ENCODE measurements at places on chromosomes 7 and 10.

GRCh38 chr10:17626656-17627055, 9.5 kb upstream of the HACD1 start:
- DNase-seq: no peak

DNA sequence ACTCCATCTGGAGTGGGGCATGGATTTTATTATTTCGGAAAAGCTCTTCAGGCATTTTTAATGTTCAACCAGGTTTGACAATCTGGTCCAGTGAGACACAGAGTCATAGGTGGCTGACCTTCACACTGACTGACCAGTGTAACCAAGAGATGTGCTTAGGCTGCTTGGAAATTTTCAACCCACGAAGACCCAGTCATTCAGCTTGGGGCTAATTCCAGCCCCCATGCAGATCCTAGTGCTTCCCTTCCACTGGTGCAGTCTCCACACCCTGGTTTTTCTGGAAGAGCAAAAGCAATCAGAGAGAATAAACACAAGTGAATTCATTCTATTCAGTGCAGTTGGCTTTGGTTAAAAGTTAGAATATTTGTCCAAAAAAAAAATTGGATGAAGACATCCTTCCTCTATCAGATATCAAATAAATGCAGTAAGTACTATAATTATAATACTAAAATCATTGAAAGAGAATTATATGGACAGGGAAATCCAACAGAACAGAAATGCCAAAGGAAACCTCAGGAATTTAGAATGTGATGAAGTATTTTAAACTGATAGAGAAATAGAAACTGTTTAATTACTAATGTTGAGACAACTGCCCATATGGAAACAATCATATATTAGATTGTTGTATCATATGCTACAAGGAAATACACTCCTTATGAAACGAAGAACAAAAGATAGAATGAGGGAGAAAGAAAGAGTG, 178.0 kb downstream of the NPSR1 start:
- DNase-seq: no peak

GRCh38 chr10:11810313-11810766, 12.8 kb upstream of the PROSER2 start:
- DNase-seq: no peak

- no peak for DNase-seq
Observed at GRCh38 chr7:123039269-123039668, 43.8 kb upstream of the TAS2R16 start.

DNA sequence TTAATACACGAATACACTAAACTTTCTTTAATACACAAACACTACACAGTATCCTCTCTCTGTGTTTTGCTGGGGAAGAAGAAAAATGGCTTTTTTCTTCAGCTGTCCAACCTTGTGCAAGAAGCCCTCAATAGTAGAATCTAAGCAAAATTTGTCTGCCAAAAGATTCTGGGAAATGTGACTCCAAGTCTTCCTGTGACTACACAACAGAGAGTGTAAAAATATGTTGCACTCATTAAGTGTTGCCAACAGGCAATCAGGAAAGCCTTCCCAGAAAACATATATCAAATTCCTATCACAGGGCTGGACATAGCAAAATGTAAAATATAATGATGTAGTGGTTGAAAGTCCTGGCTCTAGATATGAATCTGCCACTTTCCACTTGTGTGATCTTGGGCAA, 825.1 kb upstream of the ZWINT start:
- no peak for DNase-seq

DNA sequence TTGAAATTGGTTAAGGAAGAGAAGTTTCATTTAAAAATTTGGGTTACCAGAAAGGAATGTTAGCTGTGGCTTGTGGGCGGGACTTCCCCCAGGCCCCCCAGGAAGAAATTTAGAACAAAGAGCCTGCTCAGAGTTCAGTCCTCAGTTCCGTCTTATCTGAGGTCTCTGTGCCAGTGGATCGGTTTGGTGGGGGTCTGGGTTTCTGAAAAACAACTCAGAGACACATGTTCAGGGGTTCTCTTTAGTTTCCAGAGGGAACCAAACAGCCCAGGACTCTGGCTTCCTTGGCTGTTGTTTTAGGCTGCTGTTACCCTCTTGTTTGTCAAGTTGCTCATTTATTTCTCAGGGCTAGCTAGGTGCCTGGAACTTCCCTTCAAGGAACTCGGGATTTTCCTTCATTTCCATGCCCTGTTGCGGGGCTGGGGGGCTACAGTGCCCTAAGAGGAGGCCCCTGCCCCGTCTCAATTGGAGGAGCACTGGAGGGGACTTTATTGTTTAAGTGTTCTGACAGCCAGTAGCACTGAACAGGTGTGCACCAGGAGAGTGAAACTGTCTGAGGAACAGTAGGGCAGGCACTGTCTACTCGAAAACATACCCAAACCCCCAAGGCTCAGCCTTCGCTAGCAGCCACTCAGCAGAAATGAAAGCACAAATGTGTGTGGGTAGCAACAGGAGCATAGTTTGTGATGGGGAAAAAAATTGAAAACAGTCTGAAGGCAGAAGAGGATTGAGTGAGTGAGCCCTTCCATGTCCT, 59.9 kb downstream of the ALOX5 start:
- DNase-seq: no peak

DNA sequence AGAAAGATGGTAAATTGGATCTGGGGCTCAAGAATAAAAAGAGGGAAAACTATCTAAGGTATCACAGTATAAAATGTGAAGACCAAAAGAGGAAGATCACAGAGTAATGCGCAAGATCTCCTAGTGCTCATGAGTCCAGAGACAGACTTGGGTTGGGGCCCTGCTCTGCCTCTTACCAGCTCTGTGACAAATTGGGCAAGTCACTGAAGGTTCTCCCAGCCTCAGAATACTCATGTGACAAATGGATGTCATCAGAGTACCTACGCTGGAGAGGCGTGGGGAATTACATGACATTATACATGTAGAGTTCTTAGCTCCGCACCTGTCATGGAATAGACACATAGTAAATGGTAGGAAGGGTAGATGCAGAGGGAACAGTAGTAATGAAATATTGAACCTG, 124.4 kb downstream of the DOCK4 start:
- DNase-seq: no peak

DNA sequence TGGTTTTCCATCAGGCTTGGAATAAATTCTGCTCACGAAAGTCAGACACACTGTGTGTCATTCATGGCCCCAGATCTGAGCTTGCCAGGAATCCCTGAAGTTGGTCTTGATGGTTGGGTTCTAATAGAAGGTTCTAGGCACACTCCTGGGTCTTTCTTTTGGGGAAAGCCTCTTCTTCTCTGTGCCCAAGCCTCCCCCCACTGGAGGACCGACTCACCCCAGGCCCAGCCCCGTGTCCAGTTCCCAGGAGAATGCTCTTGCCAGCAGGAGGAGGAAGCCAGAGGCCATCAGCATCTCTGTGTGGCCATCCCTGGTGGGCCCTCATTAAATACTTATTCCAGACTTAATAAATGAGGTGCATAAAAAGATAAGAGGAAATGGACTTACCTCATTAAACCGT, 548.0 kb downstream of the TCERG1L start:
- DNase-seq: no peak

DNA sequence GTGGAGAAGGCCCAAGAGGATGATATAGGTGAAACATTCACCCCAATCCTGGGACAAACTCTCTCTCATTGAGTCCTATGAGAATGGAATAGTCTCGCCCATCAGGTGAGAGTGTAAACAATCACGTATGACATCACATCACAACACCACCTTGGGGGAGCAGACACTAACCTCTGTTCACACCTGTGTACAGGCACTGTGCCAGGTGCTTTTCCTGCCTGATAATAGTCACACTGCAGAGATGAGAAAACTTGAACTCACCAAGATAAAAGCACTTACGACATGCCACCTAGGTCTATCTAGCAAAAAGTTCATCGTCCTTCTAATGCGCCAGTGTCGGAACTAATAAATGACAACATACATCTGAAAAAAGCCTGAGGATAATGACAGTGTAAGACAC, 187.8 kb downstream of the FAM107B start:
- peak; percentile 67 for DNase-seq

DNA sequence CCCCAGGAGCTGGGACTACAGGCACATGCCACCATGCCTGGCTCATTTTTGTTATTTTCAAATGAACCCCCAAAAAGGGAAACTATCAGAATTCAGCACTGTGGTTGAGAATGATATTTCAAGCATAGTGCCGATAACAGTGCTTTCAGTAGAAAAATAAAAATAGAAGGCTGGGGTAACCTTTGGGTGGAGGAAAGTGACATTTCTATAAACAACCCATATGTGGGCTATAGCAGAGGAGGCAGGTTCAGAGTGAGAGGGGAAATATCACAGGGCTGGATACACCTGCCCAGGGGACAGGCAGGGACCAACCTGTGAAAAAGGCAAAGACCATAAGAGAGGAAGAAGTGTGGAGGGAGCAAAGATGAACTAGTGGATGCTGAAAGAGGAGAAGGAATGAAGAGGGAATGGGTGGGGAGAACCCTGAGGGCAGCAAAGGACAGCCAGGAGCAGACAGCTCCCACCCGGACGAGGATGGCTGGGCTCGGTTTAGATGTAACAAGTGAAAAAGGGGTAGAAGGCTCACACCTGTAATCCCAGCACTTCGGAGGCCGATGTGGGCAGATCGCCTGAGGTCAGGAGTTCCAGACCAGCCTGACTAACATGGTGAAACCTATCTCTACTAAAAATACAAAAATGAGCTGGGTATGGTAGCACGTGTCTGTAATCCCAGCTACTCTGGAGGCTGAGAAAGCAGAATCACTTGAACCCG, 56.5 kb downstream of the MAP3K8 start:
- no peak for DNase-seq

GRCh38 chr10:28849821-28850220, 172.5 kb downstream of the BAMBI start:
- DNase-seq: no peak

GRCh38 chr7:82477733-82478515, 34.3 kb upstream of the CACNA2D1 start:
- no peak for DNase-seq

DNA sequence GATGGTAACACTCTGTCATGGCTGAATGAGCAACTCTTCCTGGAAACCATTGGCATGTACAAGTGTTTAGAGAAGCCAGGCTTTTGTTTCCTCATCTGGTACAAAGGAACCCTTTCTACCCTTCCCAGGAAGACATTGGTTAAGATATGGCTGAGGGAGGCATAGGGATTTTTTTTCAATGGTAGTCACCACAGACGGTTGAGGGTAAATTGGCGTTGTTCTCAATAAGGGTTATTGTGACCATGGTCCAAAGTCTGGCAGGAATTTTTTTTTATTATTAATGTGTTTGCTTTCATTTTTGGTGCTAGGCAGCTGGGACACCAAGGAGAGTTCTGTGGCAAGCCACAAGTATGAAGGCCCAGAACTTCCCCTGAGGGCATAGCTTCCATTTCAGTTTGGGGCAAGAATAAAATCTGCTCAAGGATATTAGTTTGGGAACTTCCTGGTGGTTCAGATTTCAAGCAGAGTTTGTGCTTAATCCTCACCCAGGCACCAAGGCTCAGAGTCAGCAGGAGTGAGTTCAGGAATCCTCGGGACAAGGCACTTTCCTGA, at the start of gene PLEKHS1:
TSS of gene PLEKHS1 (plus strand) at position 502 of the 552 bp plus-strand sequence. CDS start 3,596 bp downstream, outside the sequence.
- no peak for DNase-seq

DNA sequence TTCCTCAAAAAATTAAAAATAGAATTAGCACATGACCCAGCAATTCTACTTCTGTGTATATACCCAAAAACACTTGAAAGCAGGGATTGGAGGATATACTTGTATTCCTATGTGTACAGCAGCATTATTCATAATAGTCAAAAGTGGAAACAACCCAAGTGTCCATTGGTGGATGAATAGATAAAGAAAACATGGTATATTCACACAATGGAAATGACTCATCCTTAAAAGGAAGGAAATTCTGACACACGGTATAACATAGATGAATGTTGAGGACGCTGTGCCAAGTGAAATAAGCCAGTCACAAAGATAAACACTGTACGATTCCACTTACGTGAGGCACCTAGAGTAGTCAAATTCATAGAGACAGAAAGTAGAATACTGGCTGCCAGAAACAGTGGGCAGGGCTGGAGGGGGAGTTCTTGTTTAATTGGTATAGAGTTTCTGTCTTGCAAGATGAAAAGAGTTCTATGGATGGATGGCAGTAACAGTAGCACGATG, 26.6 kb upstream of the KAT6B start:
- no peak for DNase-seq

GRCh38 chr7:31948029-31948428, 122.2 kb downstream of the PDE1C start:
- DNase-seq: no peak

- DNase-seq: no peak
Observed at GRCh38 chr7:29410996-29411395, 152.6 kb upstream of the PRR15 start.

- DNase-seq: no peak
Observed at GRCh38 chr7:7228472-7228871, 46.1 kb downstream of the C1GALT1 start.

DNA sequence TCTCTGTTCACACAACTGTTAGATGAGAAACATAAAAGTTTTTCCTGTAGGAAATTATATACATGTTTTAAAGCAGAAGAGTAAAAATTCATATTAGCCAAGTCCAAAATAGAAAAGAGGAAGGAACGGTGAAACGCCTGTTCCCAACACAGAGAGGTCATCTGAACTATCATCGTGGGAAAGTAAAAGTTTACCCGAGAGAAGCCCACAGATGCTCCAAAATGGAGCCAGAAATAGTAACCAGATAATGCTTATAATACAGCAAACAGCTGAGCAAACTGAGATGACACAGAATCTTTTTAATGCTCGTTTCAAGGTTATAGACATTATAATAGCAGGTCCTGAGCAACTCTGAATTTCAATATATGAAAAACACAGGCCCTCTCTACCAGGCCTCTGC, 24.5 kb downstream of the FRMD4A start:
- no peak for DNase-seq

DNA sequence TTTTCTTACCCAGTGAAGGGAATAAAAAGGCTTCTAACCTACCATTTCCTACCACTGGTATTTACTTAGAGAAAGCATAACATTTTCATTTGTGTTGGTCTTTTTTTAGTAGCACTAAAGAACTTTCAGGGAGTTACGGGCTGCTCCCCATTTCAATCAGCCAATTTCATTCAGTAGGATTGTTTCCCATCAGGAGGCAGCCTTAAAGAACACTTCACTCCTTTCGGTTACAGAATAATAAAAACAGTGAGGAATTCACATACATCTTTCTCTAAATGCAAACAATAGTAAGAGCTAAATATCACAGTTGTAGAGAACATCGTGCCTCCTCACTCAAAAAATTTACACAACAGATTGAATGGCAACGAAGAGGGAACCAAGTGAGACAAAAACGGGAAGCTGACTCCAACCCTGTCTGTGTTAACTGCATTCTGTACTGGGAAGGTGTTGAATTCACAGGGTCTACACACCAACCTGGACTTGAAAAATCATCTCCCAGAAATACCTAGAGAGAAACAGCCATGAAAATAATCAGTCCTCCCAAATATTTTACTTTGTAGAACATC, 55.5 kb upstream of the ABLIM1 start:
- DNase-seq: no peak

GRCh38 chr10:92914478-92915325, 66.4 kb downstream of the EXOC6 start:
- DNase-seq: peak; percentile 24

DNA sequence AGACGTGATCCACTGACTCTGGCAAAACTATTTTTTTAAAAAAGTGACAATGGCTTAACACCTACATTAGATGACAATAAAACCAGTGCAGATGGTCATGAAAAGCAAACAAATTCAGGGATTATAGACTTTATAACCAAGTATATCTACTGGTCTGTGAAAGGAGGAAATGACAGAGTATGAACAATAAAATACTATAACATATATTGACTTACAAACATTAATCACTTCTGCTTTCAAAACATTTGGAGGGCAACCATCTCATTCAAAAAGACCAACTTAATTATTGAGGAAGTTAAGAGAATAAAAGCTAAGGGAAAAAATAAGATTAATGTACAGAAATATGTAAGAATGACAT, 34.8 kb downstream of the JMJD1C start:
- DNase-seq: no peak

- no peak for DNase-seq
Observed at GRCh38 chr10:62323751-62324150, 50.4 kb upstream of the ZNF365 start.

Measured in CD4-positive, alpha-beta T cell (primary cell).